Activated T-cell treated with anti-CD3 and anti-CD28 coated beads, Interleukin-2, amount 50 U/mL, for 1 hour (primary cell): ENCODE measurements at places on chromosomes 2 and 18.

DNA sequence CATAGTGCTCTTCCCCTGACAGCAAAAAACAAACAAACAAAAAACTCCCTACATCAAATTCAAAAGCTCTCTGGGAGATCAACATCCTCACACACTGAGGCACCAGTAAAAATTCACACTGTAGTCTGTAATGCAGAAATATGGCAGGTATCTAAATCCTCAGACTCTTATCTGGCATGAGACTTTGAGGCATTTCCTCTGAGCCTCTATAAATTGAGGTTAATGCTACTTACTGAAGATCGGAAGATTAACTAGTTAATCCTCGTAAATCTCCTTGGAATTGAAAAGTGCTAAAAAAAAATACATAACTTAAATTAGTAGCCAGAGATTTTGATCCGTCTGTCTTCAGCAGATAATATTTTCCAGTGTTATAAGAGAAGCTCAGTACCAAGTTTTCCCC, 65.0 kb downstream of the AP1S3 start:
- DNase-seq = no peak

DNA sequence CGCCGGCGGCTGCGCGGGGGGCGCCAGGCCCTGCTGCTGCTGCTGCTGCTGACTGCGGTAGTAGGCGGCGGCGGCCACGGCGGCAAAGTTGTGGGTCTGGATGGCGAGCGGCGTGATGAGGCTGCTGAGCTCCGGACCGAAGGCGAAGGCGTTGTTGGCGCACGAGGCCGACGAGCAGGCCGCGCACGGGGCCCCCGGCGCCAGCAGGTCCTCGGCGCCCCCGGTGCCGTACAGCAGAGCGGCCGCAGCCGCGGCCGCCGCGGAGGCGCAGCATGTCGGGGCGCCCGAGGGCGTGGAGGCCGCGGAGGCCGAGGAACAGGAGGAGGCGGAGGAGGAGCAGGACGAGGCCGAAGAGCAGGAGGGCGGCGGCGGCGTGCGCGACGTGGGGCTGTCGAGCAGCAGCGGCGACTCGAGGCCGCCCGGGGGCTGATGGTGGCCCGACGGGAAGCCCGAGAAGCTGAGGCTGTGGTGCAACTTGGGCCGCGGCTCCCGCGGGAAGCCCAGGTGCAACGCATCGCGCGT, 1.8 kb downstream of the ZFP36L2 start:
- peak; percentile 70 for DNase-seq

DNA sequence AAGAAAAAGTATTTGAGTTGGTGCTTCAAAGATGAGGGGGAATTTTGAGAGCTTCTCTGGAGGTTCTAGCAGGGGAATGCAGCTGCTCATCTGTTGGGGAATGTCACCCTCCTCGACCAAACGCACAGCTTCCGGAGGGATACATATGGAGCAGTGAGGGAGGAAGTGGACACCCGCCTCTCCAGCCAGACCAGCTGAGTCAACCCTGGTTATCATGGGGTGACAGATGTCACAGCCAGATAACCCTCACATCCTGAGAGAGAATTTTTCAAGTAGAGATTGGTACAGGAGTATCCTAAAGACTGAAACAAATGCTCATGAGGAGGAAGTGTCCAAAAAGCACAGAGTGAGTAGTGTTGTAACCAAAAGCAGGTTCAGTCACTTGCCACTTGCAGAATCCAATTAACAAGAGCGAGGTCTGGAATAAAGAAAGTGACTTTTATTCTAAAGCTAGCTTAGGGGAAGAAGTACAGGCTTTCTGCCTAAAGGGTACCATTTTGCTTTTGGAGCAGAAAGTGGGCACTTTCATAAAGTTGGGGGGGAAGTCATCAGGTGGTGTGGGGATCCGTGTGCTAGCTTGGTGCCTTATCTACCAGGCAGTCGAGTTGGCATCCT, 395.2 kb downstream of the RAD51AP2 start:
- no peak for DNase-seq

DNA sequence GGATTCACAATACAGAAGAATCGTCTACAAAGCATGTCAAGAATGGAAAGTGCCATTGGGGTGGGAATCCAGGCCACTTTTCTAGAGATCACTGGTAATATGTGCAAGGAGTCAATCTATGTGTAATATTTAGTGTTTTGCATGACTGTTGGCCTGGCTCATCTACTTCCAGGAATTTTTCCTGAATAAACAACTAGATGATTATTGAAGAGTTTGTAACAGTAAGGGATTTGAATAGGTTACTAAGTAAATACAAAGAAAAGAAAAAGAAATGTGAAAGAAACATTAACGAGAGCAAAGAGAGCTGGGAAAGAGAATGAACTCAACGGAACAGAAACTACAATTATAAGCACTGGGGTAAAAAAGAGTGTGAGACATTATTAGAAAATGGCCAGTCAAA, 406.0 kb downstream of the TGIF1 start:
- no peak for DNase-seq

- no peak for DNase-seq
These were observed 154.4 kb upstream of the ACAA2 start for GRCh38 chr18:49967636-49968313.

DNA sequence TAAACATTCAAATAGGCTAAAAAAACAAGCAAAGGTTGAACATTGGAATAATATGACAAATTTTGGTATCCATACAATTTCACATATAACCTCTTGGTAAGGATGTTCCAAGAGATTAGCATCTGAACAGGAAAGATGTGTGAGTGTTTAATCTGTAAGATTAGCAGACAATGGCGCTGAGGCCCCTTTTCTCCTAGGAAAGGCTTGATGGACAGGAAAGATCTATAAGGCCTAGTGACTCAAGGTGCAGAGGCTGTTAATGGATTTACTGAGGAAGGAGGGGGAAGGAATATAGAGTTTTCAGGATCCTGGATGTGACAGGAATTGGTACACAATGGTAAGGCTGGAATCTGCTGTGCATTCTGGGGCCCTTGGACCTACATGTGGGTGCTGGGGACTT, 48.1 kb upstream of the SMAD2 start:
- DNase-seq = no peak

DNA sequence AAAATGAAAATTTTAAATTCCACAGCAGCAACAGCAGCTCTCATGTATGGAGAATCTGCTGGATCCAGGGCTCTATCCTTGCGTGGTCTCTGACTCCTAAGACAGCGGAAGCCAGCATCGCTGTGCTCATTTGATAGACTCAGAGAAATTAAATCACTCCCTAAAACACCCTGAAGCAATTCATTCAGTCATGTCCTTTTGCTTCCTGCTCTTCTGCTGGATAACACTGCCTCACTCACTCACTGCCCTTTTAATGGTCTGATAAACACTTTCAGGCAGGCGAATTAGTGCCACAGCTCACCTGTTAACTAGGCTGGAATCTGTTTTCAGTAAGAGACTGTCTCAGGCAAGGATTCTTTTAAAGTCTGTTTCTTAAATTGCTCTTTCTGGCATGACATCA, 10.0 kb downstream of the WIPF1 start:
- no peak for DNase-seq
